ENCODE measurements at places on chromosomes 5 and 9.
A peak's percentile ranks its signal among the peaks of the same experiment; 100 is the strongest.

DNA sequence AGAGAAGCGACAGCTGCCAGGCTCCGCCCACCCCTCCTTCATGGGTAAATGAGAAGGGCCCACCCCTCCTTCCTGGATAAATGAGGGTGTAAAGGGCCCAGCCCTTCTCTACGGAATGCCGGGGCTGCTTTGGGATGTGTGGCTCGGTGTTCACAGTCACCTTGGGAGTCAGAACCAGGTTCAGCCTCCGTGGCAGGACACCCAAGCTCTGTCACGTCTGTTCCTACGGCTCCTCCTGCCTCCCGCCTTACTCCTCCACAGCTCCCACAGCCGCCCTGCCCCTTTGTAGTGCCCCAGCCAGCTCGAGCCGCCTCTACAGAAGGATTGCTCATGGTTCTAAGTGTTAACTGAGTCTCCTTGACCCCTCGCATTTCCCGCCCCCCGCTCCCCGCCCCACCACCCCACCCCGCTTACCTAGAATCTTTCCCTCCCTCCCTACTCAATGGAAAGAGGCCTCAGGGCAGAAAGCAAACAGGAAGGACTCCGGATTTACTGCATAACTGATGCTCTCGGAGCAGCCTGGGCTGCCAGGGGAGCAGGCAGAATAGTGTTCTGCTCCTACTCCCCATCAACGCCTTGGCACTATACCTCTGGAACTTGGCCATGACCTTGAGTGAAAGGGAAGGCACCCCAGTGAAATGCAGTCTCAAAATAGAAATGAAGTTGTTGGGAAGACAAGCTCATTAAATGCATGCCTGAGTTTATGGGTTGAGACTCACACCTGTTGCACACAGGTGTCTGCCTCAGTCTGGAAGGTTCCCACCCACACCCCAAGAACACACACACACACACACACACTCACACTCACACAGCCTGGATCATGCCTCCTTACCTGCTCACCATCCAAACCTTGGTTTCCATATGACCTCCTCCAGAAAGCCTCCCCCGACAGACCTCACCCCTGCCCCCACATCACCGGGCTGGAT lies 59.6 kb downstream of the NEURL1B start:
- DNase-seq: peak; percentile 77

- DNase-seq: peak; percentile 97
These were observed at the start of gene ZNF354B for GRCh38 chr5:178859625-178860521. TSS of gene ZNF354B (plus strand) at chr5:178859953. CDS start at chr5:178861048, 1,095 bp downstream.

DNA sequence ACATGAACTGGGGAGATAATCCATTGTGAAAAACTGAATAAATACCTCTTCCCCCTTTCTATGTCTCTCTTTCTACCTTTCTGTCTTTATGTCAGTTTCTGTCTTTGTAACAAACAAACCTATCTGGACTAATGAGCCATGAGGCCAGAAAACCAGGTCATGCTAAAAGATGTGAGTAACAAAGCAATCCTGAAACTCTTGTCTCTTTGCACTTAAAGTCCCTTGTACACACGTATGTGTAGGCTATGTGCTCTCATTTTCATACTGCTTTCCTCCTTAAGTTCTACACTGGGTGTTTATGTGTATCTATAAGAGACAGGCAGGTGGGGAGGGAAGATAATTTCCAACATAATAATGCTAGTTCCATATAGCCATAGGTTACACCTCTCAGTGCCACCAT lies 123.8 kb upstream of the PTGER4 start:
- peak; percentile 6 for DNase-seq

GRCh38 chr5:125559296-125559695 lies 812.9 kb upstream of the ZNF608 start:
- no peak for DNase-seq

- no peak for DNase-seq
These were observed 49.4 kb downstream of the TGFBR1 start for GRCh38 chr9:99154356-99154755.

GRCh38 chr5:128146671-128147070 lies 63.1 kb downstream of the SLC12A2 start:
- no peak for DNase-seq

DNA sequence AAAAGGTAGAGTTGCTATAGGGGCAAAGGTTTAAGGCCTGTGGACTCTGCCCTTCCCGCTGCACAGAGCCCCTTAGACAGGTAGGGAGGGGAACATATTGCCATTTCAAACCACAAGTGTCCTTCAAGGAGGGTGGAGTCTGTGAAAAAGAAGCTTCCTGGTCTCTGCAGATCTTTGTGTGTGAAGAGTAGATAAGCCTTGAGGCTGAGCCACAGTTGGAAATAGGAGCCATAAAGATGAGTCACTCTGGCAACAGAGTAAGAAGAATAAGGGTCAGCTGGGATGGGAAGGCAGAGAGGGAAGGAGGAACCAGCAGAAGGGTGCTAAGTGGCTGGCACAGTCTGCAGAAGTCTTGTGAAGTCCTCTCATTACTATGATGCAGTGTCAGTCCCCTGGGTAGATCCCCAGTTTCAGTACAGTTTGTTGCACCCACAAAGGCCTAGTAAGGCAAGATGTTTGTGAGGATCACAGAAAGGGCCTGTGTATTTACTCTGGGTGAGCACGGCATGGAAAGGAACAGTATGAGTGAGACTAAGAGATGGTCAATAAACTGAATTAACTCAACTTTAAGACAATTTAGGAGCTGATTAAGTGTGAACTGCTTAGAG lies 18.1 kb downstream of the GRXCR2 start:
- DNase-seq: no peak

DNA sequence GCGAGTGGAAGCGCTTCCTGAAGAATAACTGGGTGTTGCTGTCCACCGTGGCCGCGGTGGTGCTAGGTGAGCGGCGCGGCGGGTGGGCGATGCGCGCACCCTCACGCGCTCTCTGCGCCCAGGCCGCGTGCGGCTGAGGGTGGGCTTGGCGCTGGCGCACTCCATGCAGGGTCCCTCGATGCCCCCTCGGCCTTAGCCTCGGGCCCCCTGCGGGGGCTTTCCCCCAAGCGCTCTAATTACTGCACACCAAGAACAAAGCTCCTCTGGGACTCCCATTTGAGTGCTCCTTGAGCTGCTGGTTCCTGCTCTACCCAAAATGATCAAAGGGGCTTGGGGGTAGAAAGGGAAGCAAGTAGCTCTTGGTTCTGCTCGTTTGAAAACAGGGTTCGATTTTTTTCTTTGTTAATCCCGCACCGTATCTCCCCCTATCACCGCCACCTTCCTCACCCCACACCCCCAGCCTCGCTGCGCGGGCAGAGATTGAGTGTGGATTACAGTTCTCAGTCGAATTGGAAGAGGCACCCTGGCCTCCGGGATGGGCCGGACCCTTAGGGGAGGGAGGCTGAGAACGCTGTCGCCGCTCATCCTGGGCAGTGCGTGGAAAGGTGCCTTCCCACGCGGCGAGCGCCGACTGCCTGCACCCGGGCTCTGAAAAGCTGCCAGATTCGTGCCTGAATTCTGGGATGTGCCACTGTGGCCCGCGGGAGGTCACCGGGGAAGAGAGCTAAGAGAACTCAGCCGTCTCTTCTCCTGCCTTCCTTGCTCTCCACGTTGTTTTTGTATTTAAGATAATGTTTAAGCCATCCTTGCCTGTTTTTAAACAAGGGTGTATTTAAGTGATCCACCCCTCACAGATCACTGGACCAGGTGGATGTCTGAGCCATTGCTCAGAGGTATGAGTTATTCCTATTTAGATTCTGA lies 697 bp downstream of the SLC1A1 start:
- peak; percentile 57 for DNase-seq

- peak; percentile 26 for DNase-seq
These were observed 152.4 kb upstream of the ARRDC3 start for GRCh38 chr5:91535499-91535898.

GRCh38 chr9:117224695-117225094 lies 190.2 kb downstream of the ASTN2 start:
- no peak for DNase-seq

GRCh38 chr5:42990892-42991291 lies 49.2 kb downstream of the ANXA2R start:
- no peak for DNase-seq

GRCh38 chr5:3362606-3362910 lies 233.1 kb upstream of the IRX1 start:
- DNase-seq: no peak

- no peak for DNase-seq
These were observed 11.7 kb upstream of the MED10 start for GRCh38 chr5:6389946-6390530.

- no peak for DNase-seq
These were observed 312.0 kb upstream of the MSX2 start for GRCh38 chr5:174412374-174412773.

DNA sequence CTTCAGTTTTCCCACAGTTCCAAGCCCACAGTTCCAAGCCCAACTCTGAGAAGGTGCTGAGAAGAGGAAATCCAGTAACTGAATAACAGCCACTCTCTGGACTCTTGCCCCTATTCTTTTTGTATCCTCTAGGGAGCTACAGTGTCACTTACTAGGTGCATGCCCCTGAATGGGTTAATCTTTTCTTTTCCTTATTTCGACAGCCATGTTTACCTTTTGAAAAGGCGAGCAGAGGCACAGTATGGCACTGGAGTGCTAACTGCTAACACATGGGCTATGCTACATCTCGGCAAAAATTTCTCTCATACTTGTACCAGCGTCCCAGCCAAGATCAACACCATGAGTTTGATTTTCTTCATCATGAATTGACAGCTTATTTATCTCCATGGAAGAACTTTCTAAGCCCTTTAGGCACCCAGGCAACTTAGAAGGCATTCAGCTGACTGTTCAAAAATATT lies 222.6 kb downstream of the EBF1 start:
- DNase-seq: peak; percentile 36

DNA sequence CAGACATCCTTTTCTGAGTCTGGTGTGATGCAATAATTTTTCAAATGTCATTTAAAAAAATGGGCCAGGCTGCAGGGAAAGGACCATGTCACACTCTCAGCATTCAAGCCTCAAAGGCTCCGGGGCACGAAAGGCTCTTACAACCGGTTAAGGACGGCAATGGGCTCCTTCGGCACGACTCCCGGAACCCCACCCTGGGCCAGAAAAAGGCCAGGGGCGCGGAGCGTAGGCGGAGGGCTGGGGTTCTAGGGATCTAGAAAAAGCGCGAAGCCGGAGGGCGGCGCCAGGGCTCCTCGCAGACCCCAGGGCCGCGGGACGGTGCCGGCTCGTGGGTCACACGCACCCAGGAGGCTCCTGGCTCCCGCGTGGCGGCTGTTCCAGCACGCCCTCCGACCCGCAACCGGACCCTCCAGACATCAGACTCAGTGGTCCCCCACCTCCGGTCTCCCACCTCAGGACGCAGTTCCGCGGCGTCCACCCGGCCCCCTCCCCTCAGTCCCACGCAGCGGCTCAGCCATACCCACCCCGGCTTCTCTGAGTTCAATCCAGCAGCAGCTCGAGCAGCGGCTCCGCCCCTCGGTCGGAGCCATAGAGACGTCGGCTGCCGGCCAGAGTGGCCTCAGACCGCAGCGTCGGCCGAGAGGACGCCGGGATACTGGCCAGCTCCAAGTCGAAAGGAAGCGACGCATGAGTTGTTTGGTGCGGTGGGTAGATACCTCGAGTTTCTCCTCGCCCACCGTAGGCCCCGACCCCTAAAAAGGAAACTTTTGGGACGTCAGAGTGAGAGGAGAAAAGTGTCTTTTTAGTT lies at the start of gene TMEM267:
TMEM267 (minus strand) TSS at position 568 of the 808 bp plus-strand sequence. CDS start 29,896 bp downstream, outside the sequence.
- DNase-seq: peak; percentile 97

GRCh38 chr9:6590772-6591384 lies 54.7 kb downstream of the GLDC start:
- DNase-seq: no peak

GRCh38 chr9:117092582-117092981 lies 322.3 kb downstream of the ASTN2 start:
- DNase-seq: no peak

GRCh38 chr9:8365029-8365428 lies 565.5 kb upstream of the DMAC1 start:
- no peak for DNase-seq

DNA sequence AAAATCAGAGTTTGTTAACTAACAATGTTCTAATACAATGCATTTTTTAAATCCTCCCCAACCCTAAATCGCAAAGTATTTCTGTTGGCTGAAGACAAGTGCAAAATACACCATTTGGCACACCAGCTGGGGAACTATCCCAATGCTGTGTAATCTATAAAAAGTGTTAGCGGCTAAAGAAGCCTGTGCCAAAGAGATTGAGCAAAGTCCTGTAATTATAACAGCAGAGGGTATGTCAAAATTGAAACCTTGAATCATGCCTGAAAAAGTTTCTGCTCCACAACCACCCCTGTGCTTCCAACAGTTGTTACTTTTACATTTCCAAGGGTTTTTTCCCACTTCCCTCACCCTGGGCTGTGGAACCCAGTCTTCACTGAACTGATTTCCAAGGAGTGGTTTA lies 83.1 kb upstream of the PLPP6 start:
- DNase-seq: no peak

- DNase-seq: no peak
These were observed 34.1 kb downstream of the ACOT12 start for GRCh38 chr5:81359881-81360280.

DNA sequence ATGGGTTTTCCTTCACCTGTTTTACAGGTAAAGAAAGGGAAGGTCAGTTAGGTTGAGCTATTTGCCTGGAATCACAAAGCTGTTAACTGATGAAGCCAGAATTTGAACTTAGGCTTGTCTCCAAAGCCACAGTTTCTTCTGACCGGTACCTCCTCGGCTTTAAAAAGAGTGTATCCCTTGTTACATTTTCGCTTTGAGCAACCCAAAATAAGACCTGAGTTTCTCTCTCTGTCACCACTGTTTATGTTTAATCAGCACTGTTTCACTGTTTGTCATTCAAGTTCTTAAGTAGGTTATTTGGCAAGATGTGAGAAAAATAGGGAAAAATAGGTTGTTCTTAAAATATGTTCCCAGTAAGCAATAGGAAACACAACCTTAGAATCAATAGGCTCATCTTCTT lies 84.6 kb downstream of the VCAN start:
- DNase-seq: no peak

GRCh38 chr5:135568246-135568645 lies 10.5 kb downstream of the CXCL14 start:
- no peak for DNase-seq

DNA sequence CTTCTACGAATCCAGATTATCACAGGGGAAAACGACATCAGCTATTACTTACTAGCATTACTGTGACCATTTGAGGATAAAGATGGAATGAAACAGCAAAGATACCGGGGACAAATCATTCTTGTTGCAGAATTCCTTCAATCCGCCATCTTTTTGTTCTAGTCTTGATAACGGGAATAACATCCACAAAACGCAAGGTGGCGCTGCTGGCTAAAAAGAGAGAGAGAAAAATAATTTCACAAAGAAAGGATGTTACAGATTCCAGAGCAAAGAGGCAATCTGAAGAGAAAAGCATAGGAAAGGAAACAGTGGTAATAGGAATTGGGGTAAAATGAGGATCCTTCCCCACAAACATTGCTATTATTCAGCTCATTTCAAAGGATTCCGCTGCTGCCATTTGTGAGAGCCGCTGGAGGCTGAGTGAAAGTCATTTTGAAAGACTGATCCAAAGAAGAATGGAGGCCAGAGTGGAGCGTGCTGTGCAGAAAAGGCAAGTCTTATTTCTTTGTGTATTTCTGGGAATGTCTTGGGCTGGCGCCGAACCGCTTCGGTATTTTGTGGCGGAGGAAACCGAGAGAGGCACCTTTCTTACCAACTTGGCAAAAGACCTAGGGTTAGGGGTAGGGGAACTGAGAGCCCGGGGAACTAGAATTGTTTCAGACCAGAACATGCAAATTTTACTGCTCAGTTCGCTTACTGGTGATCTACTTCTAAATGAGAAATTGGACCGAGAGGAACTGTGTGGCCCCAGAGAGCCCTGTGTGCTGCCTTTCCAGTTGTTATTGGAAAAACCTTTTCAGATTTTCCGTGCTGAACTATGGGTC lies at the start of gene PCDHB7:
PCDHB7 (plus strand) TSS at position 264 of the 824 bp plus-strand sequence; CDS start at position 456, 192 bp downstream.
- peak; percentile 59 for DNase-seq

Measured in eye (tissue), 1 donor.